ENCODE measurements at places on chromosomes 3 and 15.

DNA sequence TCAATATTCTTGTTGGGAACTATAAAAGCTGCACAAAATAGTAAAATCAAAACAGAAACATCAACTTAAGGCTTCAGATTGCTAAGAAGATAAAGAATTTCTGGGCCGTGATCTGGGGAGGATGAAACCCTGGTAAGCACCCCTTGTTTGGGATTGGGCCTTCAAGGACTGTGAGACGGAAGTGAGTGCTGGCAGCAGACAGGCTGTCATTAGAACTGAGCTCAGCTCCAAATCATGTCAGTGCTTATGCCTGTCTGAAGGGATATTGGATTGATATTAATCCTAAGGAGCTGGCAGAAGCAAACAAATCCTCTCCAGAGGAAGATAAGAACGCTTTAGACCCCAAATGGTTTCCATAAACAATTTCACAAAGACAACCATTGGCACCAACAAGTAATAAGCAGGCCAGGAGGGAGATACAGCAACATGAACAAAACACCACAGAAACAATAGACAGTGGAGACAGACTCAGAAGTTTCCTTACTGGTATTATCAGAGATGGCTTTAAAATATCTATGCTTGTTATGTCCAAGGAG is 72.6 kb upstream of the CTXND1 start:
- no peak for DNase-seq

GRCh38 chr3:188185717-188186251 is 31.8 kb downstream of the LPP start:
- no peak for DNase-seq

DNA sequence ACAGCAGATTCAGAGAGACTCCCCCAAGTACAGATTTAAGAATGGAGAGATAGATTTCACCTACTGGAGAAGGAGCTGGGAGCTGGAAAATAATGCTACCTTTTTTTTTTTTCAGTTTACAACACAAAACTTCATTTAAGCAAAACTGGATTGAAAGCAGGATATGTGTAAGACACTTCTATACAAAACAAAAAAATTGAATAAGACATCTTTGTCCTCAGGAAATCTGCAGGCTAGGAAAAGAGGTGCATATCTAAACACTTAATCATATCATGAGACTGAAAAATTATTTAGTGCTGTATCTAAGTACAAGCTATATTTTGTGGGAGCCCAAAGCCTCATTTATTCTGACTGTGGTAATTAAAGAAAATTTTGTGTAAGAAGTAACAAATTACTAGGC is 516.1 kb downstream of the ZIC1 start:
- DNase-seq, result no peak

GRCh38 chr15:89888214-89888804 is 5.5 kb downstream of the AP3S2 start:
- no peak for DNase-seq

DNA sequence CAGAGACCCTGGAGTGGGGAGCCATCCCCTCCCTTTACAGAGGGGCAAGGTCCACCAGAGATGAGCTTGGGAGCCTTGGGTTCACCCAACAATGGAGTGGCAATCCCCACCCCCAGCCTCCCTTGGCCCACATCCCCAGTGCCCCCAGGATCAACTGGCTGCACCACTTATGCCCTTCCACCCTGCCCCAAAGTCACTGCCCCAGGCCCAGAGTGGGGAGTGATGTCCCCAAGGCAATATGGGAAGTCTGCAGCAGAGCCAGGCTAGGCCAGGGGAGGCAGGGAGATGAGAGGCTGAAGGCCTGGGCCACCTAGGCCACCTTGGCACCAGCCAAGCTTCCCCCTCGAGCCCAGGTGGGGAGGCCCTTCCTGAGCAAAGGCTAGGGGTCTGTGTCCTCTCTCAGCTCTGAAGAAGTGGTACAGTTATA is 145.5 kb downstream of the SMAD6 start:
- no peak for DNase-seq

DNA sequence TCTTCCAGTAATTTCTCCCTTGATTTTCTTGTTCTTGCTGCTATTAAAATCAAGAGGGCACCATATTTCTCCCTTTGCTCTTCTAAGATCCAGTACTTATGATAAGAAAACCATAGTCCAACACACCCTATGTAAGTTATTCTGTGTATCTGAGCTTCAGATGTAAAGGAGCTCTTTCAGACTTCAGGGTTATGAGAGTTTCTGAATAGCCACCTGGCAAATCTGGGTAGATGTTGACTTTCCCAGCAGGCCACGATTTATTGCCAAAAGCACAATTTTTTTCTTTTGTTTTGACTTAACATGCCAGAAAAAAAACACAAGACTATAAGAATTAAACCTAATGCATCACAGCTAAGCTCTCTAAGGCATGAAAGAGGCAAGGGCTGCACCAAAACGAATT is 1045.0 kb downstream of the FHIT start:
- no peak for DNase-seq

GRCh38 chr15:67161412-67161811 is 93.0 kb downstream of the AAGAB start:
- no peak for DNase-seq

GRCh38 chr3:128270559-128271492 is 117.5 kb downstream of the EEFSEC start:
- DNase-seq, result no peak

DNA sequence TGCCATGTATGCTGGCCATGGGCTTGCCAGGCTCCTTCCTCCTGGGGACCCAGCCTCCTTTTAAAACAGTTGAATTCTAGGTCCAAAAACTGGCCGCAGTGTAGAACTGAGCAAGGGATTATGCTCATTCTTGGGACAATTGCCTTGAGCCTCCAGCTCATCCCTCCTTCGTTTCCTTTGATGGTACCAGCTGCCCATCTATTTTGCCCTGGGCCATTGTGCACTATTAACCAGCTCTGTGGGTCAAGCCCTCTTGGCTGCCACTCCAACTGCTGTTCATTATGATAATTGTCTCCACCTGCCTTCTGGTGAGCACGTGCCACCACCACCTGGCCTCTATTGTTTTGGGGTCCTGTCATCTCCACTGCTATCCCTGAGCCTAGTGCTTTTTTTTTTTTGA is 75.8 kb upstream of the SYN2 start:
- DNase-seq, result no peak
